ENCODE measurements at places on chromosomes 2 and 18.

GRCh38 chr18:71754246-71754645 lies 789.9 kb downstream of the CBLN2 start:
- no peak for DNase-seq

DNA sequence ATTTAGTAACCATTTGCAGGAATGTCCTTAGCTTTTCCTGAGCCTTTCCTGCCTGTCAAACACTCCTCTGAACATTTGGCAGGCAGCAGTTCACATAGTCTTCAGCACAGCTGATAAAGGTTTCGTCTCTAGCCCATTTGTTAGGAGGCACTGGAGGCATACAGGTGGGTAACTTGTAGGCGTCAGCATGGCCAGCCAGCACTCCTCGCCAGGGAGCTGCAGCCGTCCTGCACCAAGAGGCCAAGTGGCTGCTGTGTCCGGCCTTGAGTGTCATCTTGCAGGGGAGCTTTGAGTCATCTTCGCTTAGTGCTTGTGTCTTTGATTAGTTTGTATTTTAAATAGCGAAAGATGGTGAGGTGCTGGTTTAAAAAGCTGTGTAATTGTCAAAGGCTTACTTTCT lies 120.3 kb upstream of the NFATC1 start:
- DNase-seq = no peak

DNA sequence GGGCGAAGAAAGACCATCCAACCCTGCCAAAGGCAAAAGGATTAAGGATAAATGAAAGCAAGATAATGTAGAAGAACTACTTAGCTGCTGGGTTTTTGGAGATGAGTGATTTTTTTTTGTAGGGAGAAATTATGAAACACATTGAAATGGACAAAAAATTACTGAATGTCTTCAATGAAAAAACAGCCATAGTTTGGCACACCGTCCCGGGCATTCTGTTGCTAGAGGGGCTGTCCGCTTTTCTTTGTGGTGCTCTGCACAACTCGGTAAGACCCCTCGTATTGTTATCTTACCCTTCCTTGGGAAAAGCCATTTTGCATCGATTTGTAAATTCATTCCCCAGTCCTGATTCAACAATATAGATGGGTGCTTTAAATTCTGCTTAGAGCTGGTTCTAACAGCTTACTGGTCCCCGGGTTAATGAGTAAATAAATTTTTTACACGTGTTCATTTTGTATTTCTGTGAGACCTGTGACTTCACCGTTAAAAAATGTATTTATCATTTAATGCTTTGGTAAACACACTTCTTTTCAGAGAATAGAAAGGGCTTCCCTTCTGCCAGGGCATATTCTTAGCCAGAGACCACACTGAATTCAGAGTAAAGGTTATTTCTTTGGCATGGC lies 912 bp upstream of the LAPTM4A start:
- no peak for DNase-seq

DNA sequence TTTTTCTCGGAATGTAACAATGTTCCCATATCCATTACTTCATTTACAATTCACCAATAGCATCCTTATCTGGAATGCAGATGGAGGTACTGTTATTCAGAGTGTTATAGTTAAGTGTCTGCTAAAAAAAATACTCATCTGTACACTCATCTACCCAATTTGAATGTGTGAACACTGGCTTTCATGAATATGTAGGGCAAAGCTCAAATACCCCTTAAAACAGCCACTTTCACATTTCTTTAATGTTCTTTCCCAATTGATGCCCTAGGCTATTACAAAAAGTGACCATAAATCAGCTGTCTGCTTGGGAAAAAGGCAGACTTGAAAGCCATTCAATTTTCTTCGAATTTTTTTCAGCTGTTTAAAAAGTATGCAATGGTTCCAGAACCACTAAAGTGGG lies 796.3 kb upstream of the FSHR start:
- DNase-seq = no peak

- DNase-seq = no peak
Observed at GRCh38 chr2:176114120-176114929, 2.3 kb upstream of the HOXD10 start.
